ENCODE measurements at places on chromosomes 6 and 20.
A peak's percentile ranks its signal among the peaks of the same experiment; 100 is the strongest.

DNA sequence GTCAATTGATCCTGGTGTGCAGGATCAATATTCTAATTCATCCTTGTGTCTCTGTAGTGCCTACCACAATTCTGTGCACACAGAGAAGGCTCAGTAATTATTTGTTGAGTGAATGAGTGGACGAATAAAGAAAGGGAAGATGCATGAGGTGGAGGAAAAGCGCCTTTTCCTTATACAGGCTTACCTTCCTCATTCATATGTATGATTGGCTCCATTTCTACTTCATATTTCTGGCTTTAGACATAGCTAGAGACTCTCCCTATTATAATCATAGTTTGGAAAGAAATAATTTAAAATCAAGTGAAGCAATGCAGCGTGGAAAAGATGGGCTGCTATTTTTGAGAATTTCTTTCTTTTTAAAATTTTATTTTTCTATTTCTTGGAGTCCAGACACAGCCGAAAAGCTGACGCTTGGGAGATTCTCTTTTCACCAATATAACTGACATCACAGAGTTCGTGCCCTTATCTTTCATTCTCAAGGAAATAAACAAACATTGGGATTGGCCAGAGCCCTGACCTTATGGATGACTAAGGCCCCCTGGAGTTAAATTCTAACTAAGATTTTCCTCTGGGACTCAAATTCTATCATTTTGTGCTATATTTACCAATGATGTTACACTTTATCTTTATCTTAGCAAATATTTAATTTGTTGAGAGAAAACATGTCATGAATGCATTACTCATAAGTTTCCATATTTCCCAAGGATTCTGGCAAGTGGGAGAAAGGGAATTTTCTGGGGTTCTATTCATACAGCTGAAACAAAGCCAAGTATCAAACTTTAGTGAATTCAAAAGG, 48.1 kb downstream of the PRL start:
- no peak for DNase-seq

DNA sequence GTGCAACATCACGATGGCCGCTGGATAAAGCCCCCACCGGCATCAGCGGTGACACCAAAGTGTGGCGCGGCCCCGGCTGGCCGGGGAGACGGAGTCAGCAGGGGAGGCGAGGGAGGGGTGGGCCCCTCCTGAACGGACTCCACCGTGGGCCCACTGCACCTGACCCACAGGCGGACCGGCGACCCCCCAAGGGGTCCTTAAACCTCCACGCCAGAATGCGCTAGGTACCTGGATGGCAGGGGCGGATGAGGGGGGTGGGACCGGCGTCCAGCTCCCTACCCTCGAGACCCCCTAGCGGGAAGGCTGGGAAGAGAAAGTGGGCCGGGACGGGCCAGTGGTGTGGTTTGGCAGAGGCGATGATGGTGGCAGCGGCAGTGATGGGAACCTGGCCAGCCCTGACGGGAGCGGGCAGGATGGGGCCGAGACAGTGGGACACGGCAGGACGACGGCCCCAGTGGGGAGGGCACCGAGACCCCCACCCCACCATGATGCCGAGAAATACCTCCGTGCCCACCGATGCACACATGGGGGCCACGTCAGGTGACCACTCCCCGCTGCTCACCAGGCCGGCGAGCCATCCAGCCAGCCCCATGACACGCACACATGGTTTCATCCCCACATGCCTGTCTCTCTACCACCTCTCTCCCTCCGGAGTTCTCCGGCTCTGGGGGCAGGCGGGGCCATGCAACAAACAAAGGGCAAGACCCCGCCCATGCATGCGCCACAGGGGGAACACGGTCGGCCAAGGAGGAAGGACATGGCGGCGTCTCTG, 771.9 kb upstream of the DEFB115 start:
- DNase-seq, result no peak

GRCh38 chr20:57392512-57393271, 1.5 kb downstream of the RBM38 start:
- DNase-seq, result no peak

- DNase-seq, result no peak
Measured at GRCh38 chr20:32241807-32242206, 34.1 kb downstream of the POFUT1 start.

DNA sequence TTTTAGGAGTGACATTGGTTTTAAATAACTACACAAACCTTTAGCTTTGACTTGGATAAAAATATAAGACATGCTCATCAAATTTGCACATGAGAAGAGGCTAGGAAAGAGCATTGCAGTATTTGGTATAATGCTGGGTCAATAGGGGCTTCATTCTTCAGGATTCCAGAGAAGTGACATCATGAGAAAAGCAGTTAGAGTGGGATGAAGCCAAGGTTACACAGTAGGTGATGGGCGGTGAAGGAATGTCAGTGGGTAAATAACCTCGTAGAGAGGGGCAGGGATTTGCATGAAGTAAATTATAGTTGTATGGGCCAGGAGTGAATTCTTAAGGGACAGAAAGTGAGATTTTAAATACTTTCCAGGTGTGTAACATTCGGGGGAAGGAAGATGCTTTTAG, 216.2 kb downstream of the RFPL4B start:
- DNase-seq, result no peak

- no peak for DNase-seq
Measured at GRCh38 chr20:1060985-1061384, 57.4 kb upstream of the PSMF1 start.

GRCh38 chr20:57309544-57310115, 20.0 kb upstream of the SPO11 start:
- no peak for DNase-seq

DNA sequence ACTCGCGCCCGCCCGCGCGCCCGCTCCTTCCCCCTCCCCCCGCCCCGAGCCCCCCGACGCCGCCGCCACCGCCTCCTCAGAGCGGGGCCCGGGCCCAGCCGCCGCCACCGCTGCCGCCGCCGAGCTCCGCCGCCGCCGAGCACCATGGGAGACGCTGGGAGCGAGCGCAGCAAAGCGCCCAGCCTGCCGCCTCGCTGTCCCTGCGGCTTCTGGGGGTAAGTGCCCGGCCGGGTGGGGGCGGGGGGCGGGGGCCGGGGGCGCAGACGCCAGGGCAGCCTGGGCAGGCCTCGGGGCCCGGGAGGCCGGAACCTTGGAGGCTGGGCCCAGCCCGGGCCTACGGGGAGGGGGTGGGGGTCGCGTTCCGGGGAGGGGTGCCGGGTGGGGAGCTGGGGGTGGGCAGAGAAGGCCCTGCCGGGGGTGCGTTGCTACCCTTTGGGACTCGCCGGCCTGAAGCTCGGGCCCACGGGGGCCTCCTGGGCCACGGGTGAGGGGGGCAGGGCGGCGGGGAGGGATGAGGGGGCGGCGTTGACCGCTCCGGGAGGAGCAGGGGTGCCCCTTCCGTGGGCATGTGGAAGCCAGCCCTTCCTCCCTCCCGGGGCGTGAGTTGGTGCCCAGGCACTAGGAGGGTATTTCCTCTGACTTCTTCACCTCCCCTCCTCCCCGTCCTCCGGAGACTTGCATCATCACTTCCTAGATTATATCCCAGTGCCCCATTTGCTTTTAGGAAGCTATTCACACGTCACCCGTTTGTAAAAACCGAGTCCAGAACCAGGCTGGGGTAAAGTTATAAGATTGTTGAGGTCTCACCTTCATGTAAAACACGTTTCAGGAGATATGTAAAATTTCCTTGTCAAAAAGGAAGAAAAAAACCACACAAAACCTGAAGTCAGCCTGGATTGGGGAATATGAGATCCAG, 533 bp downstream of the ZFAND3 start:
- no peak for DNase-seq

GRCh38 chr6:128667339-128667858, 147.0 kb upstream of the PTPRK start:
- DNase-seq, result no peak

GRCh38 chr20:6029538-6029937, 24.3 kb downstream of the LRRN4 start:
- no peak for DNase-seq

DNA sequence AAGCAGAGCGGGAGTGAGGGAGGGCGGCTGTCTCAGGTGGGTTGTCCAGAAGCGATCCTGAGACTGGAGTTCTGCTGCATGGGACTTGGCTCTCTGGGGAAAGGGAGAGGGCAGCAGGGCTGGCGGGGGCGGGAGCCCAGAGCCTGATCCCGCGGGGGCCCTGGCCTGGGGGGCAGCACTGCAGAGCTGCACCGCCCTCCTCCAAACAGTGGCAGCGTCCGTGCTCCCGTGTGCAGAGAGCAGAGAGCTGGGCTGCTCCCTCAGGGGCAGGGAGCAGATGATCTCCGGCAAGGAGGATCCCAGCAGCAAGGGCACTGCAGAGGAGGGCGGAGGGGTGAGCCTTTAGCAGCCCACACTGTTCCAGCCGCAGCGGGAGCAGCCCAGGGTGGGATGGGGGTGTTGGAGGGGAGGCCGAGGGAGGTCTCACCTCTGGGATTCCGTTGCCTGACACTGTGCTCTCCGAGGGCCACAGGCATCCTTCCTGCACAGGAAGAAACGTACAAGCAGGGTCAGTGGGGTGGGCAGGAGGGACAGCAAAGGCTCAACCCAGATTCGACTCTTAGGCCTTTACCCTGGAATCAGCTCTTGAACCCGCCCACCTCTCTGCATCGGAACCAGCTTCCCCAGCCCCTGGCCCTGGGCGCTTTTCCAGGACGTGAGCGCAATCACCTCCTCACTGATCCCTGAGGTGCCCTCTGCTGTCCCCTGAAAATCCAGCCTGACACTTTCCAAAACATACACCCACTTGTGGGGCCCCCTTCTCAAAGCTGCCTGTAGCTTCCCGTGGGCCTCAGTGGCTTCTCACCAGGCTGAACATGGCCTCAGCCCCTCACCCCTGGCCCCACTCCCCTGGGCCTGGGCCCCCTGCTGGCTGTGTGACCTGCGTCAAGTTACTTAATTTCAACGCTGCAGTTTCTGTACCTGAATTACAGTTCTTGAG, 32.6 kb upstream of the ZBP1 start:
- DNase-seq, result no peak

DNA sequence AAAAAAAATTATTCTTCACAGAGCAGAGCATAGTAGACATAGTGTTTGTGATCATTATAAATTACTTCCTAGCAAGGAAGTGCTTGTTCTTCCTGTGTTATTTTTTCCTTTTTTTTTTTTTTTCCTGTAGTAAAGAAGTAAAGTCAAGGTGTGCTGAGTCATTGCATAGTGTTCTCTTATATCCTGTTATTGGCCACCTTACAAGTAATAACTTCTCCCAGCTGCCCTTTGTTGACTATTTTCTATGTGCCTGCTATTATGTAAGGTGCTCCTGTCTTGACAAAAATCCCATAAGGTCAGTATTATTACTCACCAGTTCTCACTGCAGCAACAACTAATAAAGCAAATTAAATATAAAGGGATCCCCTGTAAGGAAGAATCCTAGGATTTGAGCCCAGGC, 195.3 kb downstream of the GJA1 start:
- DNase-seq, result no peak

- no peak for DNase-seq
Measured at GRCh38 chr6:169981969-169982368, 230.5 kb downstream of the ERMARD start.

- no peak for DNase-seq
Measured at GRCh38 chr20:50359607-50360217, 150.5 kb upstream of the PTPN1 start.

- DNase-seq, result no peak
Measured at GRCh38 chr6:82988930-82989351, 76.7 kb downstream of the UBE3D start.

- no peak for DNase-seq
Measured at GRCh38 chr6:21508753-21509152, 84.8 kb upstream of the SOX4 start.

- DNase-seq, result peak; percentile 58
Measured at GRCh38 chr20:53594068-53595017, 704 bp upstream of the ZNF217 start.

DNA sequence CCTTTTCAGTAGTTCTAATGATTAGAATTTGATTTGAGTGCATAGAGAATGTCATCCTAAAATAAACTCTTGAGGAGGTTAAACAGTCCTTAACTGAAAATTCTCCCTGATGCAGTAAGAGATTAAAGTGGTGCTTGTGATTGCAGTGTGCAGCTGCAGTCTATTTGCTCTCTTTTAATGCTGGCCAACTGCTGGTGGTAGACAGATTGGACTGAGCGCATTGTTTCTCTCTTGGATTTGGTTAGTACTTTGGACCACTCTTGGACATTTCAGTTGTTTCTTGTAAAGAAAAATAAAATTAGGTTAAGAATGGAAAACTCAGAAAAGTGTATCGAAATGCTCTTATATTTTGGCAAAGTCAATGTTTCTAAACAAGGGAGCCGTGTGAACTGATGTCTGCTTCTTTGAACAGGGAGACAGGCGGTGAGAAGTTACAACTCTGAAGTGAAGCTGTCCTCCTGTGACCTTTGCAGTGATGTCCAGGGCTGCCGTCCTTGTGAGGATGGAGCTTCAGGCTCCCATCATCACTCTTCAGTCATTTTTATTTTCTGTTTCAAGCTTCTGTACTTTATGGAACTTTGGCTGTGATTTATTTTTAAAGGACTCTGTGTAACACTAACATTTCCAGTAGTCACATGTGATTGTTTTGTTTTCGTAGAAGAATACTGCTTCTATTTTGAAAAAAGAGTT, 127.2 kb downstream of the CD109 start:
- DNase-seq, result no peak

DNA sequence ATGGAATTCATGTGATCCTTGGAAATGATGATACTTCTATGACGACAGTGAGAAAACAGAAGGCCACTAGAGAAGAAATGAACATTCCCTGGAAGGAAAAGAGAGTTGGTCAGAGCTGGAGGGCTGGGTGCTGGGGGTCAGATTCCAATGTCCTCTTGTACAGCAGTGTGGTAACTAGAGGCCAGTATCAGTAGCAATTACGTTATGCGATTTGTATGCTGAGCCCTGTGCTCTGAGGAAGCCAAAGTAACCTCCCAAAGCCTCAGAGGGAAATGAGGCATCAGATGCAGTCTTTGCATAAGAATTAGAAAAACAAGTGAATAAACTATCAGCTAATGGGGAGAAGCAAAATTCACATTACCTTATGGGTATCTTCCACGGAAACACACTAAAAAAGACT, 65.5 kb upstream of the SLC4A11 start:
- no peak for DNase-seq

- no peak for DNase-seq
Measured at GRCh38 chr6:30840084-30840934, 44.0 kb upstream of the DDR1 start.

DNA sequence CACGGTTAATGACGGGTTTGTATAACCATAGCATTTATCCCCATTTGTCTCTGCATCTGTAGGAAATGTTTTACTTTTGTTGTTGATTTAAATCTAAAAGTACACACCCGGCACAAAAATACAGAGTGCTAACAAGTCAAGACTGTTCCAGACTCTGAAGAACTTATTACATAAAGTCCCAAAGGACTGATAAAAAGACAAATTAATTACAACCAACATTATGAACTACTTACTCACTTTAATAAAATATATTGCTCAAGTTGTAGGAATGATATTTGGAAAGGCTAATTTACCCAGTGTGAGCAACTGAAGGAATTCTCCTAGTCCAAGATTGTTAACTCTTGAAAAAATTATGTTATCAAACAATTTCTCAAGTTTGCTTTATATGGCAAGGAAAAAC, 115.6 kb downstream of the KIF13A start:
- DNase-seq, result no peak
